ENCODE measurements at places on chromosomes 16 and 17.

GRCh38 chr16:807347-808084, 7.0 kb upstream of the GNG13 start:
- DNase-seq = peak; percentile 72

DNA sequence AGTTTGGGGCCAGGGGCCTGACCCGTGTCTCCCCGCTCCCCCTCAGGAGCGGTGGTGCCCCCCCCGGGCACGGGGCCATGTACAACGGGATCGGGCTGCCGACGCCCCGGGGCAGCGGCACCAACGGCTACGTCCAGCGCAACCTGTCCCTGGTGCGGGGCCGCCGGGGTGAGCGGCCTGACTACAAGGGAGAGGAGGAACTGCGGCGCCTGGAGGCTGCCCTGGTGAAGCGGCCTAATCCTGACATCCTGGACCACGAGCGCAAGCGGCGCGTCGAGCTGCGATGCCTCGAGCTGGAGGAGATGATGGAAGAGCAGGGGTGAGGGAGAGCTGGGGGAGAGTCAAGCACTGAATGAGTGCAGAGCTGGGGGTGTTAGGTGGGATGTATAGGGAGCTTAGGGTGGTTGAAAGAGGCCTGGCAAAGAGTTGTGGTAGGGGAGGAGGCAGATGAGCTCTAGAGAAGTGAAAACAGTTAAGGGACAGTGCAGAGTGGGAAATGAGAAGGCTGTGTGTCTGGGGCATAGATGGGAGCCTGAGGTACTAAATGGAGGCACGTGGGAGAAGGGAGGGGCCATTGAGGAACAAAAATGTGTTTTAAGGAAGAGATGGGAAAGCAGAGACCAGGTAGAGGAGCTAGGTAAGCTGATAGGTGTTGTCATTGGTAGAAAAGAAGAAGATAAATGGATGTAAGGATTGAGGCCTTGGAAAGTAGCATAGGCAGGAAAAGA, 4.0 kb downstream of the SRRM2 start:
- no peak for DNase-seq

DNA sequence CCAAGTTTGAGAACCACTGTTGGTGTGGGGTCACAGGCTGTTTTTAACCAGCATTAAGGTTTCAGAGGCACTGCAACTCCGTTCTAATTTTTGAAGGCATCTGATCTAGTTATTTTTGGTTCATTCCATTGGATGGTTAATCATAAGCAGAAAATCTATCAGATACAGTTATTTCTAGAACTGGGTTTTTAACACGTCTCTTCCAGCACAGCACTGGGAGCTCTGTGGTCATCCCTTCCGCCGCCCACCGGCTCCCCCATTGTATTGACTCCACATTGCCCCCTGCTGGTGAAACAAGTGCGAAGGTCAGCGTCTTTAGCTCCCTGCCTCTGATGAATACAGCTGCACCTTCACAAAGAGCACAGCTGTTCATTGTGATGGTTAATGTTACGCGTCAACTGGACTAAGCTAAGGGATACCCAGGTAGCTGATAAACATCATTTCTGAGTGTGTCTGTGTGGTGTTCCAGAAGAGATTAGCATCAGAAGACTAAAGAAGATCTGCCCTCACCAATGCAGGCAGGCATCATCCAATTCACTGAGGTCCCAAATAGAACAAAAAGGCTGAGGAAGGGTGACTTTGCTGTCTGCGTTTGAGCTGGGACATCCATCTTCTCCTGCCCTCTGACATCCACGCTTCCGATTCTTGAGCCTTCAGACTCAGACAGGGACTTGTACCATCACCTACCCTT, 8.5 kb downstream of the CCL18 start:
- DNase-seq = peak; percentile 17

GRCh38 chr17:28396635-28397239, 9.3 kb downstream of the SLC46A1 start:
- DNase-seq = no peak
